Colonic mucosa (tissue), 4 donors: ENCODE measurements at places on chromosomes 4 and X.

DNA sequence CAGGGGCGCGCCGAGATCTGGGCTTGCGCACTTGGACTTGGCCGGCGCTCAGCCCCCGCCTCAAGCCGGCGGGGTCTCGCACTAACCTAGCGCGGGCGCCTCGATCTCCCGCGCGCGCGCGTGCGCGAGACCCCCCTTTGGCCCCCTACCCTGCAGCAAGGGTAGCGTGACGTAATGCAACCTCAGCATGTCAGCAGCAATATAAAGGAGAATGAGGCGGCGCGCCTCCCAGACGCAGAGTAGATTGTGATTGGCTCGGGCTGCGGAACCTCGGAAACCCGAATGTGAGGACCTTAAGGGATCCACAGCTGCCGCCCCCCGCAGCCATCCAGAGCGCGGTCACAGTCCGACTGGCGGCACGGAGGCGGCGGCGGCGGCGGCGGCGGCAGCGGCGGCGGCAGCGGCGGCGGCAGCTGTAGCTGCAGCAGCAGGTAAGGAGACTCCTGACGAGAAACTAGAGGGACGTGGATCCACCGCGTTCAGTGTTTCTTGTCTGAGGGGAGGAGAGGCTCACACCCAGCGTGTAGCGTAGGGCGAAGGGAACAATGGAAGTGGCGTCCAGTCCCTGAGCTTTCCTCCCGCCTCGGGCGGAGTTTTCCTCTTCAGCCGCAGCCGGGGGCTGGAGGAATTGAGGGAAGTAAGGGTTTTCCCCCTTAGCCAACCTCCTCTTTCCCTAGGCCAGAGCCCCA lies at the start of the genes SATL1 and ZNF711:
SATL1 (minus strand) TSS at position 19 of the 689 bp plus-strand sequence. CDS start 134,811 bp downstream, outside the sequence.
ZNF711 (plus strand) TSS at position 231 of the 689 bp plus-strand sequence. CDS start 3,582 bp downstream, outside the sequence.
- no peaks in the 10 kb centered on the region for H3K27me3 ChIP-seq
- H3K36me3 ChIP-seq = no peaks in the 10 kb centered on the region
- H3K4me3 ChIP-seq = peak within 1 kb of the TSS; percentile 36
- DNase-seq = peak; percentile 45

GRCh38 chr4:141046255-141046654 lies 87.0 kb downstream of the RNF150 start:
- H3K4me1 ChIP-seq = no peaks in the 10 kb centered on the region
- H3K27me3 ChIP-seq = no peaks in the 10 kb centered on the region
- no peak overlapping the region for H3K27ac ChIP-seq
- DNase-seq = no peak
- H3K4me3 ChIP-seq = no peak overlapping the region
- H3K36me3 ChIP-seq = no peaks in the 10 kb centered on the region

DNA sequence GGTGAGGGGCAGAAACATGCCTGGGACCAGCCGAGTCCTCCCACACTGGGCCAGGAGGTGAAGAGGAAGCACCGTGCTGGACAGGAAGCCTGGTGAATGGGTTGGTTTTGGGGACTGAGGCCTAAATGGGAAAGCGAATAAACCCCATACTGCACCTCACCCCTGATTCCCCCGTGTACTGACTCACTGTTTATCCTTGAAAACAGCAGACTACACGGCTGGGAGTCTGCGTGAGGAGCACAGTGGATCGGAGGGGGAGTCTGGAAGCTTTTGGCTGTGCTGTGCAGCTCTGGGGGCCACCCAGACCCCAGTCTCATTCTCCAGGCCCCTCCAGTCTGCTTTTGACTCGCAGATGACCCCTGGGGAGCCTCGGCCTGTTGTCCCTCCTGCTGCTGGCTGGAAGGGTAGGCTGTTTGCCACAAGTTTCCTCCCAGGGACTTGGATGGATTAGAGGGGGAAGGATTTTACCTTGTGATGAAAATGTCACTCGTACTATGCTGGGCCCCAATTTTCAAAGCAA lies 90.0 kb downstream of the PSAPL1 start:
- H3K4me3 ChIP-seq = no peak overlapping the region
- no peak for DNase-seq
- H3K4me1 ChIP-seq = no peaks in the 10 kb centered on the region
- H3K36me3 ChIP-seq = no peaks in the 10 kb centered on the region

DNA sequence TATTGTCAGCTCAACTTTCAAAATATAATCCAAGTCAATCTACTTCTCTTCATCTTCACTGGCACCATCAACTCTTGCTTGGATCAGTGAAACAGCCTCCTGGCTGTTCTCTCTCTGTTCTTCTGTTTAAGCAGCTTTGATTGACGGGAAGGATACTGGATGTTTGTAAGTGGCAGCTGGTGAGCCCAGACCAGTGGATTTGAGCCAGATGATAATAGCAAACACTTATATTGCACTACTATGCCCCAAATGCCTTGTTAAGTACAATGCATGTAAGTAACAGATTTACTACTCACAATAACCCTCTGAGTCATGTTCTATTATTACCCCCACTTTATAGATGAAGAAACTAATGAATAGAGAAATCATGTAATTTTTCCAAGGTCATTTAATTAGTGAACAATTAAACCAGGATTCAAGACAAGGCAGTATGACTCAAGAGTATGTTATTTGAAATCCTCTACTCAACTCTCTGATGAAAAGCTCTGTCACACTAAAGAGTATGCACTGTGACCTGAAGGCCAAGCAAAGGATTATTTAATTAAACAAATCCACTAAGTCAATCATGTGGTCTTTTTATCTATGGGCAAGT lies 44.8 kb downstream of the SPANXN3 start:
- H3K36me3 ChIP-seq = no peaks in the 10 kb centered on the region
- DNase-seq = no peak
- no peak overlapping the region for H3K4me3 ChIP-seq
- H3K27ac ChIP-seq = no peak overlapping the region
- no peaks in the 10 kb centered on the region for H3K27me3 ChIP-seq
- H3K4me1 ChIP-seq = no peaks in the 10 kb centered on the region

DNA sequence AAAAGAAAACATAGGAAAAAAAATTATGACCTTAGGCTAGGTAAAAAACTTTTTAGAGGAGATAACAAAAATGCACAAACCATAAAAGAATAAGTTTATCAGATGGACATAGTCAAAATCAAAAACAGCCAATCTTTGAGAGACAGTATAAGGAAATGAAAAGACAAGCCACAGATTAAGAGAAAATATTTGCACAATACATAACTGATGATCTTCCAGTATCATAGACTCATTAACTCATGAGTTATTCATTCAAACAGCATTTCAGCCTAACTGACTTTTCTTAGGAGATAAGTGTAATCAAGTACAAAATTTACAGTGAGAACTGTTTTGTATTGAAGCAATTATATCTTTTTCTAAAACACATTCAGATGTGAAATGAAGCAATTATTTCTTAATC lies 183.8 kb downstream of the FBXO8 start:
- no peaks in the 10 kb centered on the region for H3K4me1 ChIP-seq
- no peak for DNase-seq
- H3K36me3 ChIP-seq = no peaks in the 10 kb centered on the region
- H3K4me3 ChIP-seq = no peak overlapping the region
- H3K27ac ChIP-seq = no peak overlapping the region

- DNase-seq = no peak
- H3K36me3 ChIP-seq = no peaks in the 10 kb centered on the region
- H3K27me3 ChIP-seq = no peaks in the 10 kb centered on the region
- H3K27ac ChIP-seq = no peak overlapping the region
- no peaks in the 10 kb centered on the region for H3K4me1 ChIP-seq
Observed at GRCh38 chrX:1727531-1728027, 112.7 kb downstream of the ASMT start.

GRCh38 chrX:47607091-47607490 lies 12.6 kb downstream of the SYN1 start:
- no peaks in the 10 kb centered on the region for H3K36me3 ChIP-seq
- no peak overlapping the region for H3K4me3 ChIP-seq
- H3K27me3 ChIP-seq = no peaks in the 10 kb centered on the region
- no peak for DNase-seq

GRCh38 chr4:122890147-122890795 lies 32.1 kb downstream of the NUDT6 start:
- DNase-seq = no peak
- H3K4me1 ChIP-seq = no peaks in the 10 kb centered on the region
- no peaks in the 10 kb centered on the region for H3K36me3 ChIP-seq
- no peak overlapping the region for H3K27ac ChIP-seq
- H3K27me3 ChIP-seq = no peaks in the 10 kb centered on the region

DNA sequence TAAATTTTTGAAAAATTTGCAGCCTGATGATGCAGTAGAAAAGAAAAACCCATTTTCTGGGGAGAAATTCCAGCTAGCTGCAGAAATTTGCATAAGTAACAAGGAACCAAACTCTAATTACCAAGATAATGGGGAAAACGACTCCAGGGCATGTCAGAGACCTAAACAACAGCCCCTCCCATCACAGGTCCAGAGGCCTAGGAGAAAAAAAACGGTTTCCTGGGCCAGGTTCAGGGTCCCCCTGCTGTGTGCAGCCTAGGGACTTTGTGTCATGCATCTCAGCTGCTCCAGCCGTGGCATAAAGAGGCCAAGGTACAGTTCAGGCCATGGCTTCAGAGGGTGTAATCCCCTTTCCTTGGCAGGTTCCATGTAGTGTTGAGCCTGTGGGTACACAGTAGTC lies 733.7 kb upstream of the CT83 start:
- H3K4me1 ChIP-seq = no peaks in the 10 kb centered on the region
- H3K27ac ChIP-seq = no peak overlapping the region
- no peak overlapping the region for H3K4me3 ChIP-seq
- no peaks in the 10 kb centered on the region for H3K27me3 ChIP-seq

DNA sequence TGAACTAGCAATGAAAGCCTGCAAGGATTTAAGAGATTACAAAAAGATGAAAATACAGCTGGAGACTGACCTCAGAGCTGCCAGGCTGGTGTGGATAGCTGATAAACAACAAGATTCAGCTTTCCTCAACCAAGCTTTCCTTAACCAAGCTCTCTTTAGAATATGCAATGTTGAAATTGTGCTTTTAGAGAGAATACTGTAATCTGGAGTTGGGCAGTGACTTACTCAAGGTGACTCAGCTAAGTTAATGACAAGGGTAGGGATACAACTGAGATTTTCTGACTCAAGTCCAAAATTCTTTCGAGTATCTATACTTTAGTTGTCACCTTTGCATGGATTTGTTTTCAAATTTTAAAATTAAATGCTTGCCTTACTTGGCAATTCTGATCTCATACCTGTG lies 98.0 kb downstream of the AMMECR1 start:
- H3K27me3 ChIP-seq = no peaks in the 10 kb centered on the region
- H3K36me3 ChIP-seq = no peaks in the 10 kb centered on the region
- H3K27ac ChIP-seq = no peak overlapping the region
- H3K4me1 ChIP-seq = no peaks in the 10 kb centered on the region
- no peak overlapping the region for H3K4me3 ChIP-seq

DNA sequence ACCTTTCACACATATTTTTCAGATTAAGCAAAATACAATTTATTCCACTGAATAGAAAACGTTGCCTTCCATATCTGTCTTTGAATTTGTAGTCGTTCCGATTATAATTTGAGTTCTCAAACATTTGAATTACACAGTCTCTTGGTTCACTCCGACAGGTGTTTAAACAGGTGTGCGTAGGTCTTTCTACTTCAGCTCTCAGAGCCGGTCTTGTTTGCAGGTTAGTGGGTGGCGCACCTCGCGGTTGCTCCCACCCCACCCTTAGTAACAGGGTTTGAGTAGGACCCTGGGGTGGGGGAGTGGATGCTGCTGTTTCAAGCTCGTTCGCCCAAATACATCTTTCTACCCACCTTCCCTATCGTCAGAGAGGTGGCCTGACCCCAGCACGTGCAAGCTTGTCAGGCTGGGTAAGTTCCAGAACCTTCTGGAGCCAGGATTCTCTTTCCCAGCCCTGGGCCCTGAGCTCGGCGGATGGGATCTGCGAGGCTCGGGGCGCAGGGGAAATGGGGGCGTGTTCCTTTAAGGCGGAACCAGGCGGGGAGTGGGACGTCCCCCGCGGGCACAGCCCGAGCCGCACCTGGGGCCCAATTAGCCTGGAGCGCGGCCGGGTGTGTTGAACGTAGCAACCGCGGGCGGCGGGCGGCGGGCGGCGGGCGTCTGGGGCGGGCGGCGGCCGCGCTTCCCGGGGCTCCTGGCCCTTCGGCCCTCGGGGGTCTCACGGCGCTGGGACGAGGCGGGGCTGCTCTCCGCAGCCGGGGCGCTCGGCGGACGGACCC lies at the start of gene FAM149A:
FAM149A (plus strand) TSS at position 591 of the 776 bp plus-strand sequence.
- H3K4me3 ChIP-seq = peak within 1 kb of the TSS; percentile 76
- no peaks in the 10 kb centered on the region for H3K4me1 ChIP-seq
- H3K27me3 ChIP-seq = no peaks in the 10 kb centered on the region
- no peaks in the 10 kb centered on the region for H3K36me3 ChIP-seq
- peak; percentile 84 for DNase-seq

DNA sequence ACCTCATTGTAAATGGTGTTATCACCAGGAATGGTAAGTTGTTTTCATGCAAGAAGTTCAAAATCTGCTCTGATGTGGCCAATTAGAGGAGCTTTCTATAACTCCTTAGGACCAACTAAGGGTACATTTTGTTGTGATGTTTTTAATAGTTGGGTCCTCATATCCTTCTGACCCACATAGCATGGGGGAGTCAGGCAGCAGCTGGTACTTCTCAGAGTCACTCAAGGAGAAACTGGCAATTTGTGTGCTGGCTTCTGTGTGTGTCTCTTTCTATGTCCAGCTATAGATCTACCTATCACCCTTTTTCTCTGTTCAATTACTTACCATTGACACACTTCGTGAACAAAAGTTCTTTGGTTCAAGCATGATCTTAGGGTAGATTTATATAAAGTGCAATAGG lies 194.3 kb upstream of the TENM3 start:
- no peaks in the 10 kb centered on the region for H3K27me3 ChIP-seq
- H3K4me3 ChIP-seq = no peak overlapping the region
- no peaks in the 10 kb centered on the region for H3K4me1 ChIP-seq
- no peak for DNase-seq
- H3K27ac ChIP-seq = no peak overlapping the region

DNA sequence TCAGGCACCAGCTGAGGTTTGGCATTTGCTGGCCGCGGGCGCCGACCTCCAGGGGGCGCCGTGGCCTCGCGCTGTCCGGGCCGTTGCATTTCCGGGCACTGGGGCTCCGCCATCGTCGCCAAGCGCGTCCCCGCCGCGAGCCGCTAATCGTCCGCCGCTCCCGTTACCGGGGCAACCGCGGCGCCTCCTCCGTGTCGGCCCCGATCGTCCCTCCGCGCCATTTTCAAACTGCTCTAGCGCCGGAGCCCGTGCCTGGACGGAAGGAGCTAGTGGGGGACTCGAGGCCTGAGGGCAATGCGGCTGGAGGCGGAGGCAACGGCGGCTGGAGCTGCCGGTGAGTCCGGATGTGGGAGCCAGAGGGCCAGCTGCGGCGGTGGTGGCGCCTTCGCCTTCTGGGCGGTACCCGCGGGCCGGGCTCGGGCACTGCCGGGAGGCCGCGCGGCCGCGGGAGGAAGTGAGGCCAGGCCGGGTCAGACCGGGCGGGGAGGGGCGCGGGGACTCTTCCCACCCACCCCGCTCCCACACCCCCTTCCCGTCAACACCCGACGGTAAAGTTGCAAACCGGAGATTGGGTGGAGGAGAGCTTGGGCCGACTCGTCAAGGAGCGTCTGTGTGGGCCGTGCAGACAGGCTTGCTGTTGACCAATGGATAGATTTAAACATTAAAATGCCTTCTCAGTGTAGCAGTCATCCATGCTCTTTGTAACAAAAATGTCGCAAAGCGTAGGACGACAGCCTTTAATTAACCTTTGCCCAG lies at the start of gene CEP135:
CEP135 (plus strand) TSS at position 220 of the 756 bp plus-strand sequence. CDS start 3,186 bp downstream, outside the sequence.
- no peaks in the 10 kb centered on the region for H3K27me3 ChIP-seq
- peak; percentile 94 for DNase-seq
- H3K4me3 ChIP-seq = peak within 1 kb of the TSS; percentile 74
- no peaks in the 10 kb centered on the region for H3K4me1 ChIP-seq
- H3K36me3 ChIP-seq = no peaks in the 10 kb centered on the region
- H3K27ac ChIP-seq = peak within 1 kb of the TSS; percentile 97

- H3K4me1 ChIP-seq = no peaks in the 10 kb centered on the region
- H3K36me3 ChIP-seq = no peaks in the 10 kb centered on the region
- H3K27me3 ChIP-seq = no peaks in the 10 kb centered on the region
- DNase-seq = peak; percentile 77
Observed at GRCh38 chr4:113394730-113395530, 345.5 kb downstream of the ANK2 start.

- H3K36me3 ChIP-seq = no peaks in the 10 kb centered on the region
- H3K27me3 ChIP-seq = no peaks in the 10 kb centered on the region
- no peak overlapping the region for H3K4me3 ChIP-seq
- H3K27ac ChIP-seq = no peak overlapping the region
- no peaks in the 10 kb centered on the region for H3K4me1 ChIP-seq
Observed at GRCh38 chrX:79630033-79631009, 263.2 kb upstream of the ITM2A start.
